ENCODE measurements at places on chromosomes 12 and 14.

- no peak for DNase-seq
Observed at GRCh38 chr14:102049258-102050025, 37.4 kb downstream of the HSP90AA1 start.

- DNase-seq = no peak
Observed at GRCh38 chr14:29242755-29243754, 476.5 kb downstream of the FOXG1 start.

DNA sequence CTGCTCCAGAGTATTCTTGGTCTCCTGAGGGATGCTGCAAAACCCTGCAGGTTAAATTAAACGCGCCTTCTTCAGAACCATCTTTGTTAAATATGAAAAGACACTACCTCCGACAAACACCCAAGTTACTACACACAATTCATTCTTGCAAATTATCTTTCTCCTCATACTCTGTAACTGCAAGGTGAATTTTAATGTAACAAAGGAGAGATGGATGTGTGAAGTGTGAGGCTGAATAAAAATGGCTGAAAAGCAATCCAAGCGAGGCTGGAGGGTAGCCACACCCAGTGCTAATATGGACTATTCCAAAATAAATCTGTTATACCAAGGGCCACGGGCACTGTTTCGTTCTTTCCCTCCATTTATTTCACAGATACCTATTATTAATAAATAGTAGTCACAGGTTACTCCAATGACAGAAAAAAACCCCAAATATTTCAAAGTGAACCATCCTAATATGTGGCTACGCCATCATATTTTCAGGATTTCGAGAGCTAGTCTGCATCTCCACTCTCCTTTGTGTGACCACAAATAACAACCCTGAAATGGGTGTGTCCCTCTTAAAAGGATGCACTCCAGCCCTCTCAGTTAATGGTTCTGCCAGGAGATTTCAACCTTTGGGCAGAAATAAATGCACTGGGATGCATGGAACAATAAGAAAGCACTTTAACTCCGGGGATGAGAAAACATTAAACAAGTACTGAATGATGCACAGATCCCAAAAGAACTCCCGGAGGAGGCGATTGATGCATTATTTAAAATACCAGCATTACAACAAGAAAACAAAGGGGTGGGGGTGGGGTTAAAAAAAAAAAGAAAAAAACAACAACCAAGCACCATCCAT lies 53.1 kb upstream of the CCDC175 start:
- DNase-seq = no peak

DNA sequence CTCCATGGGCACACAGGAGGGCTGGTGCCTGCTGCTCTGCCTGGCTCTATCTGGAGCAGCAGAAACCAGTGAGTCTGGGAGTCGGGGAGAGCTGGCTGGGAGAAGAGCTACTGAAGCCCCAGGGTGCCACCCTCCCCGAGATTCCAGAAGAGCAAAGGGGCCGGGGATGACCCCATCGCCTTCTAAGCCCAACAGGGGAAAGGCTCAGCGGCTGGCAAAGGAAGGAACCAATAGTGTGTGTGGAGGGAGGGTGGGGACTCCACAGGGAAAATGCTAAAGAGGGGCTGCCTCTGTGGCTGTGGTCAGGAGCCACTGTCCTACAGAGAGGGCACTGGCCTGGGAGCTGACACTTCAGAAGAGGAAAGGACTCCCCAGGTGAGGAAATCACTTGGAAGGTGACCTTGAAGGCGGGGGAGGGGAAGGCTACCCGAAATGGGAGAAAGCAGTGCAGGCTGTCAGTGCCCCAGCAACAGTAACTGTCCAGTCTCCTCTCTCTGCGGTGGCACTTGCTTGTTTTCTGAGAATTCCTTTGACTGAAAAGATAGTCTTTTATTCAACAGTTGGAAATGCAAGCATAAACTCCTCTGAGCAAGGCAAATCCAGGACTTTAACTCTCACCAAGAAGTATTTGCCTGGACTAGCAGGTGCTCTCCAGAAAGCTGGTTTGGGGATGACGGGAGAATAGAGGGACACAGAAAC lies 552 bp downstream of the TAPBPL start:
- DNase-seq = no peak

DNA sequence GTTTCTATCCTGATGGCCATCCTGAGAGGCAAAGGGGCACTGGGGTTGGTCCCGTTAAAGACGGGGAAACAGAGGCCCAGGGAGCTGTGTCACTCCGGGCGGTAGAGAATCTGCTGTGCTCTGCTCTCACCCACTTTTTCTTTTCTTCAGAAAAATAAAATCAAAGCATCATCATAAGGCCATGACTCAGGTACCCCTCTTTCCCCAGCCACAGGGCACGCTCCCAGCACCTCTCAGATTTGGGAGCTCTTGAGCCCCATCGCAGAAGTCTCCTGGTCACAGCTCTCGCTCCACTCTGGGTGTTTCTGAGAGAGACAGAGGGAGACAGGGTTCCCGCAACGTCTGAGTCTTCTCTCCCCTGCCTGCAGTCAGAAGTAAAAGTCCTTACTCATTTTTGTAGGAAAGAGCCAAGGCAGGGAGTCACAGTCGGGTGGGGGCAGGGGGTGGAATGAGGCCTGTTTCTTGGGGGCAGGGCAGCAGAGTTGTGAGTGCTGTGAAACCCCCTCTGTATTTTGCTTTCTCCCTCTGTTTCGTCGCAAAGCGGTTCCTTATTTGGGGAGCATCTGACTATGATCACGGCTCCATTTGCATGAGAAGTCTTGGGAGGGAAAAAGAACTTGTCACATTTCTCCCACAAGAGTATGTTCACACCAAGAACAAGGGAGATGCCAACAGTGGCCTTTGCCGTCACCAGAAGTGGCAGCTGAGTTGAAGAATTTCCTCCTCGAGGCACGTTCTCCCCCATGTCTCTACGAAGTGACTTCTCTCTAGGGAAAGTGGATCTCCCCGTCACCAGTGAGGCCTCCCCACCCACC lies 139.0 kb downstream of the BCL11B start:
- DNase-seq = no peak

GRCh38 chr12:56326126-56326525 lies 7.7 kb downstream of the PAN2 start:
- no peak for DNase-seq

GRCh38 chr12:44942714-44943113 lies 66.6 kb upstream of the NELL2 start:
- no peak for DNase-seq

- no peak for DNase-seq
Observed at GRCh38 chr12:9124383-9125031, 8.8 kb upstream of the A2M start.

DNA sequence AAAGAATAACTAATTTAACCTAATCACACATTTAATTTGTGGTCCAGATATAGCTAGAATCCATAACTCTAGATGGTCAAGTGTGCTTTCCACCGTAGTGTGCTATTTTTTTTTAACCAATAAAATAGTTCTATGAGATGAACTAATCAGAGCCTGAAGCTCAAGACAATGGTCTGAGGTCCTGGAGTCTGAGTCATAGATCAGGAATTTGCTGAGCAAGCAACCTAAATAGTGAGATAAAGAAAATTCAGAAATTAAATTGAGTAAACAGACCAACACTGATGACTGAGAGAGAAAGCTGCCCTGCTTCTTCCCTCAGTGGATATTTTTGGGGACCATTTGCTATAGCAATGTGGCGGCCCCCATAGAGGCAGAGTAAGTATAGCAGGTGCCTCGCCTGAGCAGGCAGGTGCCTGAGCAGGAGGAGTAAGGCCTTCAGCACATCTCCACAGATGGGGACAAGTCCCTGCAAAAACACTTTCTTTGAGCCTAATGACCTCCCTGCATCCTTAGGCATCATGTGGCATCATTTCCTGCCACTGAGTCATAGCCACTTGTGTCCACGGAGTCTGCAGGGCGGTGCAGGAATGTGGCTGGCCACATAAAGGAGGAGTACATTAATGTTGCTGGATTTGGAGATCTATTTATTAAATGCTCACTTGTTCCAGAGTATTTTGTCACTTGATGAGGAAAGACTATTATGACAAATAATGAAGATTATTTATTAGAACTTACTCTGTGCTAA lies 13.9 kb upstream of the CLEC4E start:
- DNase-seq = no peak

DNA sequence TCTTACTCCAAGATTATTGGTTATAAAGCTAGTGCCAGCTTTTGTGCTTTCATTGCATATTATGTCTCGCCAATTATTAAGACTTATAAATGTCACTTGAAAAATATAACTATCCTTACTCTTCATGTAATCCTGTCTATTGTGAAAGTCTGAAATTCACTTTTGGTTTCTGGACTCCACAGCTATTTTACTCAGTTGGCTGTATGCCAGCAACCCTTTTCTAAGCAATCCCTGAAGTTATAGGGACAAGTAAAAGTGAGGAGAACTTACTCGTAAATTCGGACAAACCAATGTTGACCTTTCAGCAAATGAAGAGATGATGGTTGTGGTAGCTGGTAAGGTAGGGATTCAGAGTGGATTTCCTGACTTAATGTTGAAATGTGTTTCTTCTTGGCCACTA lies 196.3 kb downstream of the NPAS3 start:
- no peak for DNase-seq

- no peak for DNase-seq
Observed at GRCh38 chr14:26276757-26277156, 321.1 kb downstream of the NOVA1 start.

- no peak for DNase-seq
Observed at GRCh38 chr12:108798551-108799221, 58.7 kb downstream of the SSH1 start.

DNA sequence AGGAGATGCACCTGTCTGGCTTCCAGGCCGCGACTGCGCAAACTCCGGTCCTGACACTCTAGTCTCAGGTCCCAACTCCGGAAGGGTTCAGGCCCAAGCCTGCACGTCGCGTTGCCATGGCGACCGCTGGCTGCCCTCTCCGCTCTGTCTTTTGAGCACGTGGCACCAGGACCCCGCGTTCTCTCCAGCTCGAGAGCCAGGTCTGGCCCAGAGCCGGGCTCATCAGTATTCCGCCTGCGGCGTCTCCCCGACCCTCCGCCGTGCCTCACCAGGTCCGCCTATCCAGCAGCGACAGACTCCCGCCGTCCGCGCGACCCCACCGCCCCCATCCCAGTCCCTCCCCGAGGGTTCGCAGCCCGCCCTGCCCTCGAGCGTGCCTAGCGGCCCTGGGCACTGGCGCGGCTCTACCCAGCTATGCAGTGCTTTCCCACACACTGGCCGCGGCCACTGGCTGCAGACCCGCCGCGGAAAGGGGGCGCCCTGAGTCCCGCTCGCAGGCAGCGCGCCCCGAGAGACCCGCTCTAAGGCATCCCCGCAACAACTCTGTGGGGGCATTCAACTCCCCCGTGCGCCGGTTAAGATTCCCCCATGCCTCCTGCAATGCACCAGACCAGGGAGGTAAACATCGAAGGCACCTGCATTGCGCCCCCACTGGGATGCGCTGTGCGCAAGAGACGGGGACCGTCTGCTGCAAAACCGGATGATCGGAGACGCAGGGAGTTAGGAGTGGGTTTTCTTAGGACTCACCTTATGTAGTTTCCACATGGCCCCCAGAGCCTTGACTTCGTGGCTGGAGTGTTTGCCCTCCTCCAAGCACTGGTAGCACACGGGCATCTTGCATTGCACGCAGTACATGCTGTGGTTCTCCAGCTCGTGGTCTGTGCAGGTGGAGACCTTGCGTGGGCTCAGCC lies 1.3 kb downstream of the TRIM9 start:
- no peak for DNase-seq

GRCh38 chr12:6157482-6157881 lies 33.0 kb upstream of the VWF start:
- no peak for DNase-seq

DNA sequence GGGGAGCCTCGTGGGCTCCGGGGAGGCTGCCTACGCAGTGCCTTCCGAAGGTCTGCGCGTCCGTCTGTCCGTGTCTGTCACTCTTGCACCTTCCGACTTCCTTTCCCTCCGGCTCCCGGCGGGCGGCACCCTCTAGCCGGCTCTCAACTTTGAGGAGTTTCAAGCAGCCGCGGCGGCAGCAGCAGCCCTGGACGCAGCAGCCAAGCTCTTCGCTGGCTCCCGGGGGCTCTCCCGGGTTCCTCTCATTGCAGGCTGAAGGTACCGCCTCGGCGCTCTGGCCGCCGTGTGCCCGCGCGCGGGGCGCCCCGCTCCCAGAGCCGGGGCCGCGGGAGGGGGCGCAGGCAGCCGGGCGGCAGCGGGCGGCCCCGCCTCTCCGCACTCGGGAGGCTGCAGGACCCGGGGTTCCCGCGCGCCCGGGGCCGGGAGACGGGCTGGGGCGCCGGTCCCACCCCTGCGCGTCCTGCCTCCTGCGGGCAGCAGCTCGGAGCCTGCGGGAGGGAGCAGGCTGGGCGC lies at the start of the genes AMIGO2 and PCED1B:
AMIGO2 (minus strand) TSS at position 492 of the 513 bp plus-strand sequence. CDS start 957 bp downstream, outside the sequence.
PCED1B (plus strand) TSS at position 154 of the 513 bp plus-strand sequence. CDS start 155,443 bp downstream, outside the sequence.
- peak; percentile 49 for DNase-seq

DNA sequence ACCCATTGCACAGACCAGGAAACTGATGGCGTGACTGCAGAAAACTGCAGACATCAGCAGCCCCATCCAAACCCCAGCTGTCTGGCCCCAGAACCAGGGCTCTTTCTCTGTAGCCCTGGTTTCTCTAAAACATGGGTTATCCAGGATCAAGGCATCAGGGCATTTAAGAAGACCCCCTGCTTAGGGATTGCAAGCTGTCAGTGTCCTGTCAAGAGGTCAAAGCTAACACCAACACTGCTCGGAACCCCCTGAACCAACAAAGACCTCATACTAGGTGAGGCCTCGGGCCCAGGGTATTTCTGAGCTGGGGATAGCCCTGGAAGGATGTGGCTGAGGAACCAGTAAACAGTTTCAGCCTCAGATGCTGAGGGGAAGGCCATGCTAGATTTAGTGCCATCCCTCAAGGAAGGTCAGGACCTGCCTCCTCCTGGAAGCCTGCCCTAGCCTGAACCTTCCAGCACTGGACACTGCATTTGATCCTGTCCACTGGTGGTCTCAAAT lies 39.2 kb downstream of the BCL11B start:
- no peak for DNase-seq

DNA sequence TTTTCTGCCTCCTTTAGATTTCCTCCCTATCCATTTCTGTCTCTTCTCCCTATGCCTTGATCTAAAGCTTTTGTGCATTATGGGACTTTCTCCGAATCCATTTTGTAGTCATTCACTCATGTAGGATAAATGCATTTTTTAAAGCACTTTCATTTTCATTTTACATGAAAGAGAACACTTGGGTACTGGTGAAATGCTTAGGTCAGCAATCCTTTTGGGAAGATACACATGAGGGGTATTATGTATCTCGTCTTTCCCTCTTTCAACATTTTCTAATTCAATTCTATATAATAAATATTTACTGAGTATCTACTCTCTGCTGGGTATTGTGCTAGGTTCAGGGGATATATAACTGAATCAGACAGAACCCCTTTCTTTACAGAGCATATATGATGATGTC lies 577.6 kb downstream of the NRXN3 start:
- DNase-seq = no peak

DNA sequence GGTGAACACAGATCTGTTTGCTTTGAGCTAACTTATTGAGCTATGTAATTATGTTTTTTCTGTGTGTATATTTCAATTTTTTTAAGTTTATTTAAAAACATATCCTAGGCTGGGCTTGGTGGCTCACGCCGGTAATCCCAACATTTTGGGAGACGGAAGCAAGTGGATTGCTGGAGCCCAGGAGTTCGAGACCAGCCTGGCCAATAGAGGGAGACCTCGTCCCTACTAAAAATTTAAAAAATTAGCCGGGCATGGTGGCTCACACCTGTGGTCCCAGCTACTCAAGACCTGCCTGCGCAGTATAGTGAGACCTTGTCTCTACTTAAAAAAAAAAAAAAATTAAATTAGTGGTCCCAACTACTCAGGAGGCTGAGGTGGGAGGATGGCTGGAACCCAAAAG lies 16.2 kb upstream of the RNASE1 start:
- DNase-seq = no peak

Data from activated CD8-positive, alpha-beta memory T cell treated with anti-CD3 and anti-CD28 coated beads for 48 hours (primary cell).